ENCODE measurements at places on chromosomes 5 and 9.

GRCh38 chr9:80931163-80931562, 758.2 kb downstream of the TLE1 start:
- no peak for DNase-seq

GRCh38 chr9:114968671-114969070, 38.3 kb upstream of the TNFSF8 start:
- peak; percentile 80 for DNase-seq

- DNase-seq: peak; percentile 23
Observed at GRCh38 chr5:57202811-57203210, 29.0 kb downstream of the GPBP1 start.

GRCh38 chr5:97623441-97623840, 440.4 kb upstream of the RIOK2 start:
- DNase-seq: no peak

- DNase-seq: no peak
Observed at GRCh38 chr9:133225171-133226011, 16.3 kb upstream of the OBP2B start.

DNA sequence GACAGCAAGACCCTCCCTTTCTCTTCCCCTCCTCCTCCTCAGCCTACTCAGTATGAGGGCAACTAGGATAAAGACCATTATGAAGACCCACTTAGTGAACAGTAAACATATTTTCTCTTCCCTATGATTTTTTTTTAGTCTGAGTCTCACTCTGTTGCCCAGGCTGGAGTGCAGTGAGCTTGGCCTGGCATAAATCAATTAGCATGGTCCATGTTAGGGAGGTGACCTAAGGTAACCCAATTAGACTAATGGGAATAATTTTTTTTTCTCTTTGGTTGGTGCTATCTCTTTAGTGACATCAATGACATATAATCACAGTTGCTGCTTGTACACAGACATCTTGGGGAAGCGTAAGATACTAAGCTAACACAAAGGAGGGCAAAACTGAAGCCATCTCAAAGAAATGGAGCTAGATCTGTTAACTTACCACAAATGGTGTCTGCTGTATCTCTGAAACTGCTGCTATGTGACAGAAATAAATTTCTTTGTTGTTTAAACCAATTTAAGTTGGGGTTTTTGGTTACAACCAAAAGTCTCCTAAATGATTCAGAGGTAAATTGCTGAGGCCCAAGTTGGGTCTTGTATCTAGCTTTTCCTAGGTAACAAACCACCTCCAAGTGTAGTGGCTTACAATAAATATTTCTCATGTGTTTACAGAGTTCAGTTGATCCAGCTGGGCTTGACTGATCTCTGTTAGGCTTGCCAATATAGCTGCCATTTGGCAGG, 13.3 kb downstream of the PKD2L2 start:
- DNase-seq: no peak

- no peak for DNase-seq
Observed at GRCh38 chr5:151562019-151562707, 29.0 kb downstream of the FAT2 start.

DNA sequence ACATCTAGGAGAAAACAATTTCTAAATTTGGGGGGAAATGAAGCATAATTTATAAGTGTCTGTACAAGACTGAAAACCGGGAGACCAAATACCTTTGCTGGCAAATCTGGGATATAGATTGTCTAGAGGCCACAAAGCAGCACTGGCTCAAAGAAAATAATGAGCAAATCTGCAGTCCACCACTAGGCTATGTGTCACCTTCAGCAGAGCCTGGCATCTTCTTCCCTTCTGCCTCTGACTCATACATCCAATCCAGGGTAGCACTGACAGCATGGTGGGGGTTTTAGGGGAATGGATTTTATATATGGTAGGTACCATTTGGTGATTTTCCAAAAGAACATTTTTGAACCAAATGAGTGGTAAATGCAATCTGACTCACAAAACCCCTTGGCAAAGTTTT, 12.8 kb downstream of the FAM81B start:
- DNase-seq: no peak

DNA sequence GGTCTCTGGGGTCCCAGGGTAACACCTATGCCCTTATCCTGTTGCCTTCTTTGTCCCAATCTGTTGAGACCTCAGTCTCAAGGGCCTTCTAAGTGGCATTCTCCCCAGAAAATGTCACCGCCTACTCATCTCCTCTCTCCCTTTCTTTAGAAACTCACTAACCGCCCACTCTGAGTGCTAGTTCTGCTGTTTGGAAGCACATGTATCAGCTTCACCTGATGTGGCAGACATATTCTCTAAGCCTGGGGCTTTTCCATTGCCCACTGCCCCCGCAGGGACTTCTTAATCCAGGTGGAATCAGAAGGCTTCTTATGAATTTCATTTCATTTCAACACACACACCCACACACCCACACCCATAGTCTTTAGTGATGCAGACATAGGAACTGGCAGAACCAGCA, 165.1 kb downstream of the ASTN2 start:
- DNase-seq: no peak

DNA sequence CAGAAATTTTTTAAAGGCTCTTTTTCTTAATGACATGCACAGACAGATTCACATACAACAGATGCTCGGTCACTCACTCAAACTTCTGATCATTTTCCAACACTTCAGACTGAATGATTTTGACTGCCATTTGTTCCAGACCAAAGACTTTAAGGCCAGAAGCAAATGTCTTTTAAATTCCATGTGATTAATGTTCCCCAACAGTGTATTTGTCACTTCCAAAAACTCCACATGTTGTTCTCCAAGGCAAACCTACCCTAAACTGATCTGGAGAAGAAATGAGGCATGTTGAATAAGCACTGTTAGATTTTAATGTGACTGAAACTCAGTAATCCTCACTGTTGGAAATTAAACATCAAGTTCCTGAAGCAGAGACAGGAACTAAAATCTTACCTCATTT, 366.7 kb downstream of the GABRG2 start:
- DNase-seq: no peak

GRCh38 chr9:93299418-93300174, 115.7 kb downstream of the WNK2 start:
- DNase-seq: no peak

DNA sequence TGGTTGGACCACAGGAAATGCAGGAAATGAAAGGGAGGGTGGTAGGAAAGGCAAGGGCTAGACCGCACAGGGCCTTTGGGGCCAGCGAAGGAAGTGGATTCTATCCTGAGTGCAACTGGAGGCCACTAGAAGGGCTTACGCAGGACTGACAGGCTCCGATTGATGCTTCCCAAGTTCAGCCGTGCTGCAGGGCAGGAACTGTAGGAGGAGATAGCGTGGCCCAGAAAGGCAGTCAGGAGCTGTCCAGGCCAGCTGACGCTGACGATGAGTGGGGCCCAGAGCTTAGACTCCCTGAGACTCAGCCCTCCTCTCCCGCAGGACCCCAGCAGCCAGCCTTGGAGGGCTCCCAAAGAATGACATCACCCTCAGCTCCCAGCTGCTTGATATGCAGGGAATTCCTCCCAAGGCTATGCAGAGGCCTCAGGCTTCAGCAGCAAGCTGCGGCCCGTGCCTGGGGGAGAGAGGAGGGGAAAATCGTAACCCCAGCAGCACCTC, 48.8 kb downstream of the KCNIP1 start:
- DNase-seq: peak; percentile 43

GRCh38 chr9:5453673-5454072, 3.3 kb downstream of the CD274 start:
- DNase-seq: peak; percentile 31

DNA sequence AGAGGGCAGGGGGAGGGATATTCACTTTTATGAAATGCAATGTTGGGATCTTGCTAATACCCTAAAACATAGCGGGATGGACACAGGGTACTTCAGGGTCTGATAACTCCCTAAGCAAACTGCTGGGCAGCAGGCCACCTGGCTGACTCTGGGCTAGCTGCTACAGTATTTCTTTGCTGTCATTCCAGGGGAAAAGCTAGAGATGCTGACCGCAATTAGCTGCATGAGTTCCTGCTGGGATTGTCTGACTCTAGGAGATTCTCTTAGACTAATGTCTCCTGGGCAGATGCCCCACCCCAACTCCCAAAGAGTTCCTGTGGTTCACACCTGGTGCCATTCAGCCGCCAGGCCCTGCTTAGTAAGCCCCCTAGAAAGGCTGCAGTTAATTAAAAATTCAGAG, 69.9 kb downstream of the PSAT1 start:
- no peak for DNase-seq

- no peak for DNase-seq
Observed at GRCh38 chr9:75071530-75072122, 16.3 kb downstream of the NMRK1 start.

GRCh38 chr9:81558091-81558830, 131.1 kb downstream of the TLE1 start:
- DNase-seq: peak; percentile 79

All from adipocyte (in vitro differentiated cells).